ENCODE measurements at places on chromosomes 16 and 17. TPM values are rescaled to one million over a fixed set of nuclear protein-coding genes. Genes with fewer than 3 reads are reported as not detected.

DNA sequence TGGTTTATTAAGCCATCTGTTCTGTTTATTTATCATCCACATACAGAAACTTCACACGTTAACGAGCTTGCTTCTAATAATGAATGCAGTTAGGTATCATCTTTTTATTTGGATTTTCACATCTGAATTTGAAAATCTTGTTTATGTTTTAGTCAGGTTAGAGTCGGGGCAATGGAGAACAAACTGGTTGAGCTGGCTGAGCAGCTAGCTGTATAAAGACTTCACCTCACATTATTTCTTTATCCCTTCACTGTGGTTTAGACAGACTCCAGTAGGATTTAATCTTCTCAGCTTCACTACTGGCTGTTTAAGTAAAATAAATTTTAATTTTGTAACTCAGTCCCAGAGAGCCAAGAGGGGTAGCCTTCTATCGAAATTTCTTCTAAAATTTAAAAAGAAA, 415.9 kb downstream of the RBFOX1 start:
- H3K27ac ChIP-seq = no peak overlapping the region
- H3K4me3 ChIP-seq = no peak overlapping the region
- no peaks in the 10 kb centered on the region for H3K27me3 ChIP-seq
- H3K4me1 ChIP-seq = no peaks in the 10 kb centered on the region
- DNase-seq = no peak

The TBC1D3L gene
- 9.7 TPM for total RNA-seq

The NPIPA5 gene
- total RNA-seq = 3.8 TPM

- H3K4me3 ChIP-seq = no peak overlapping the region
- H3K36me3 ChIP-seq = no peaks in the 10 kb centered on the region
- no peaks in the 10 kb centered on the region for H3K4me1 ChIP-seq
Observed at GRCh38 chr17:49071106-49071505, 61.5 kb upstream of the B4GALNT2 start.

- no peak overlapping the region for H3K27ac ChIP-seq
- H3K36me3 ChIP-seq = peaks cover 28% of the 10 kb centered on the region
- H3K27me3 ChIP-seq = no peaks in the 10 kb centered on the region
- no peak overlapping the region for H3K4me3 ChIP-seq
- no peaks in the 10 kb centered on the region for H3K4me1 ChIP-seq
Observed at GRCh38 chr17:57115377-57115776, 30.3 kb downstream of the AKAP1 start.

The SKAP1 gene
- total RNA-seq = 38.4 TPM

The RNF151 gene
- 0.32 TPM for total RNA-seq

The KRT28 gene
- not detected for total RNA-seq

DNA sequence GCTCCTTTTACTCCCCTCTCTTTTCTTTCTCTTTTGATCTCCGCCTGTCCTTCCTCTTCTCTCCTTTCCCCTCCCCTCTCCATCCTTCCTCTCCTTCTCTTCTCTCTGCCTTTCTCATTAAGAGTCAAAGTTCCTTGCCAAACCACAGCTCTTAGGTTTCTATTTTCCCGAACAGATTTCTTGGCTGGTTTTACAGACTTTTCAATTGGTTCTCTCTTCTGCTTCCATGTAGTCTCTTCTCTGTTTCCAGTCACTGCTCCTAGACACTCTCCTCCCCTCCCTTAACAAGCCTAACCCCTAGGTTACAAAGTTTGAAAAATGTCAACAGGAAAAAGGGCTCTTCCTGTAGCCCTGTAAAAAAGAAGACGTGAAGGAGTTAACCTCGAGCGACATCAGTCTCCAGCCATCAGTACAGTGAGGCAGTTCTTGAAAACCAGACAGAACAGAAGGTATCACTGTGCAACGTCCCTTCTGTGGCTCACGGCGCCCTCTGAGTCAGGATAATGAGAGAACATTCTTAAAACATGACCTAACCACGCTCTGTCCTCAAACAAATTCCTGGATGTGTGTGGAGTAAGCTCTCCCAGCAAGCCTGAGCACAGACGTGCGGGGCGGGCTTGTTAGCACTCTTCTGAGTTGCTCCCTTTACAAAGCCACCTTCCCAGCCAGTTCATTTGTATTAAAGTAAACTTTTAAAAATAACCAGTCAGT, 11.6 kb upstream of the MARCHF10 start:
- no peaks in the 10 kb centered on the region for H3K36me3 ChIP-seq
- H3K27ac ChIP-seq = no peak overlapping the region
- H3K4me3 ChIP-seq = no peak overlapping the region
- H3K27me3 ChIP-seq = no peaks in the 10 kb centered on the region
- DNase-seq = no peak
- H3K4me1 ChIP-seq = no peaks in the 10 kb centered on the region

The KRT31 gene
- total RNA-seq = not detected

DNA sequence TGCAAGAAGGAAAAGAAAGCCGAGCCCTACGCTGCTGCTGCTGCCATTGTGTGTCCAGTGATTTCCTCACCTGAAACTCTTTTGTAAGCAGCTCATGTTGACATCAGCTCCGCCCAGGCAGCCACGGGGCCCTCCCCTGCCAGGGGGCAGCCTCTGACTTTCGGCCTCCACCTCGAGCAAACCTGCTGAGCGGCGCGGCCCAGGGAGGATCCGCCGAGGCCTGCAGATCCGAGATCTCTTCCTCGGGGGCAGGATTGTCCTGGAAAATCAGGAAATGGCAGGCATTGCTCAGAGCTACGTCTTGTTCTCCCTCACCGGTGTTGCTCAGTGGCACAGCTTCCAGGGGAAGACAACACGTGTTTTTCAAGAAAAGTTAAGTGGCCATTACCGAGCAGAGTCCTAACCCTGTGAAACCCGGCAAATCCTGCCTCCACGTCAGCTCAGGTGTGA, 35.6 kb upstream of the ZNF750 start:
- H3K4me1 ChIP-seq = peaks cover 41% of the 10 kb centered on the region
- peaks cover 27% of the 10 kb centered on the region for H3K36me3 ChIP-seq
- H3K27me3 ChIP-seq = no peaks in the 10 kb centered on the region
- DNase-seq = no peak
- H3K4me3 ChIP-seq = no peak overlapping the region

The OR2C1 gene
- not detected for total RNA-seq

The NDRG4 gene
- 1.9 TPM for total RNA-seq

The HOXB13 gene
- total RNA-seq = 0.05 TPM

DNA sequence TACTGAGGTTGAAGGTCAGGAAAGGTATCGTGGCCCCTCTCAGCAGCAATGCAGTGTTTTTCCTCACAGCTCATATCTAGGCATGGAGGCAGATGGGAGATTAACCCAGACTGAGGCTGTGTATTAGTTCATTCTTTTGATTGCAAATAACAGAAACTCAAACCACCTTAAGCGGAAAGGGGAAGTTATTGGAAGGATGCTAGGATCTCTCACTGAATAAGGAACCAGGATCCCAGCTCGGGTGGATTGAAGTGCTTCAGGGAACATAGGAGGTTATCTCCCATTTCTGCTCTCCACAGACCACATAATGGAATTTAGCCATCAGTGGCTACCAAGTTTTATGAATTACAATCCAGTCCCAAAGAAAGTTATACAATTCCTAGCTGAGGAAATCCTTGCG, 8.2 kb downstream of the ZNF689 start:
- no peak overlapping the region for H3K27ac ChIP-seq
- DNase-seq = no peak
- H3K4me1 ChIP-seq = no peaks in the 10 kb centered on the region
- peaks cover 11% of the 10 kb centered on the region for H3K36me3 ChIP-seq
- no peak overlapping the region for H3K4me3 ChIP-seq

The FSCN2 gene
- total RNA-seq = 2.1 TPM

The G6PC1 gene
- total RNA-seq = not detected

The STAT3 gene
- total RNA-seq = 86.2 TPM

DNA sequence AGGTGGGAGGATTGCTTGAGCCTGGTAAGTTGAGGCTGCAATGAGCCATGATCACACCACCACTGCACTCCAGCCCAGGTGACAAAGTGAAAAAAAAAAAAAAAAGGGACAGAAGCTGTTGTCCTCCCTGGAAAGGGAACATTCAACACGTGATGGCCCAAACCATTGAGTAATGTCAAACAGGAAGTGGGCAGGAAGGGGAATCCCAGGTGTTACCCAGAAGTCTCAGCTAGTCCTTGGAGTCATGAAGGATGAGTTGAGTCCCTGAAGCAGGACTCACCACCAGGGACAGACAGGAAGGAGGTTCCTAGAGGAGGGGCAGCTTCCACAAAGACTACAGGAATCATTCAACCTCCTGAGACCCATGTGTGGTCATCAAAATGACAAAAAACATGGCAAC, 19.8 kb upstream of the CMIP start:
- no peaks in the 10 kb centered on the region for H3K27me3 ChIP-seq
- DNase-seq = peak; percentile 68
- H3K36me3 ChIP-seq = no peaks in the 10 kb centered on the region
- H3K4me1 ChIP-seq = peaks cover 5% of the 10 kb centered on the region

All from GM12878 (cell line).